ENCODE measurements at places on chromosomes 2 and 18.

GRCh38 chr2:200640176-200640575 is 54.4 kb downstream of the AOX1 start:
- DNase-seq: no peak

GRCh38 chr2:36805635-36806224 is 109.2 kb downstream of the VIT start:
- DNase-seq: no peak

DNA sequence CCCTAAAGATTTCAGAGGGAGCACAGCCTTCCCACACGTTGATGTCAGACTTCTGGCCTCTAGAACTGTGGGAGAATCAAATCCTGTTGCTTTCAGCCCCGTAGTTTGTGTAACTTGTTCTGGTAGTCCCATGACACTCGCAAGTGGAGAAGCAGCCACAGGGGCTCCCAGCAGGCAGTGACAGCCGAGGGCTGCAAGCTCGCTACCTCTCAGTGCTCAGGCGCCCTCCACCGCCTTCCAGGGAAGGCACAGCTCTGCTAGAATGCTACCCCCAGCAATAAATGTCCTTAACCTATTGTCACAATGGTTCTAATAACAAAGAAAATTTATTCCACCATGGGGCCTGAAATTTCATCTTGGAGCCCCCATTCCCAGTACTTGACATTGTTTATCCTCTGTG is 143.1 kb upstream of the ZNF236 start:
- DNase-seq: no peak

GRCh38 chr2:80519121-80519643 is 214.6 kb upstream of the LRRTM1 start:
- no peak for DNase-seq

DNA sequence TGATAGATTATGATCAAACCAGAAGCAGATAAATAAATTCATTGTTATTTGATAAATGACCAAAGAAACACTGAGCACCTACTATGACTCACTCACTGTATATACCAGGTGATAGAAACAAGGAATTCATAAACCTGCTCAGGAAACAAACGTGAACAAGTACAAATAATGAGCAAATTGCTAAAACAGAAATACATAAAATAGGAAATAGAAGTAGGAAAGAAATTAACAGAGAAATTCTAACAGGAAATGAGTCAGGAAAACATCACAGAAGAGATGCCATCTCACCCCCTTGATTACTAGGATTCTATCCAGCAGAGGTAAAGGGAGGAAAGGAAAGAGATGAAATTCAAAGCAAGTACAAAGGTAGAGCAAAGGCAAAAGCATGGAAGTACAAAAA is 31.3 kb downstream of the EXOC6B start:
- DNase-seq: no peak

- DNase-seq: peak; percentile 29
These were observed 646 bp downstream of the PHLPP1 start for GRCh38 chr18:62715759-62716615.

GRCh38 chr2:10885094-10885860 is 26.5 kb upstream of the KCNF1 start:
- no peak for DNase-seq

DNA sequence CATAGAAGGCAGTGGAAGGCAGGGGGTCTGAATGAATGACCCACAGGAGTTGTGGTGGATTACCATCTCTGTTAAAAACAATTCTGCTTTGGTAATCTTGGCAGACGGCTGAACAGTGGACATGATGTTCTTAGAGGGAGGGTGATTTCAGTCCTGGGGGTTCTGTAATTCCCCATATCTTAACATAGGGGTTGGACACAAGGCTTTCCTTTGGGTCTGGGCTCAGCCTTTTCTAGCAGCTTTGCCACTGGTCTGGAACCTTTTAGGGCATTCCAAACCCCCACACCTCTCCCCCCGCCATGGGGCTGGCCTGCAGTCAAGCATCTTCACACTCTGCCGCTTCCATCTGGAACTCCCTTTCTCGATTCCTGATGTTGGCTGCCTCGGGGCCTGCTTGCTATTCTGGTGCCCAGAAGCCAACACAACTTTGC is 50.3 kb downstream of the RPL37A start:
- DNase-seq: no peak

- DNase-seq: no peak
These were observed 19.4 kb downstream of the THAP4 start for GRCh38 chr2:241617431-241618154.

- no peak for DNase-seq
These were observed 102.9 kb downstream of the KLHL29 start for GRCh38 chr2:23487735-23488492.

DNA sequence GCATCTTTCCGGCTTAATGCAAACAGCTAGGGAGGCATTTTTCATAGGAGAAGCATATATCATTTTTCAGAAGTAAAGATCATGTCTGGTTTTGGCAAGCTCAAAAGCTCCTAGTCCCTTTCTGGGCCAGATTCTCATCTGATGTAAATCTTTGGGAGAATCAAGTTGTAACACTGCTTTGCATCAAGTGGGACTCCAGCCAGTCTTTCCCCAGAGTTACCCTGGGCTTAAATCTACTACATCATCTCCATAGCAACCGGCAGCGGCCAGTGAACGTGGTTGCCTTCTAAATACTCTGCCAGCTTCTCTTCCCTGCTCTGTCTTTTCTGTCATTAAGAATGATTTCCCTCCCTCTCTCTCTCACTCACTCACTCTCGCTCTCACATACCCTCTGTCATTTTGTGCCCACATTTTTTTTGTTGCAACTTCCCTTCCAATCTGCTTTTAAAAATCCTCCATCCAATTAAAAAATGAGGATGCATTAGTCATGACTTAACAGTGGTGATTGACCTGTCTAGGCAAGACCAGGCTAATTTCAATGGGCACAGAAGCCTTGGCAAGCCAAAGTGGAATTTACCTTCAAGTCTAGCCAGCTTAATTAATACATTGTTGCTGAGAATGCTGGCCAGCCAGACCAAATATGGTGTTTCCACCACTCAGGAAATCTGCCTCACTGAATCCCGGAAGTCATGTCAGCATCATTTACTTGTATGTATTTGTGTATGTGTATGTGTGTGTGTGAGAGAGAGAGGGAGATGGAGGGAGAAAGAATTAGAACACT is 93.0 kb downstream of the NRP2 start:
- no peak for DNase-seq

- DNase-seq: peak; percentile 21
These were observed 274.7 kb upstream of the SIX2 start for GRCh38 chr2:45283764-45284620.

DNA sequence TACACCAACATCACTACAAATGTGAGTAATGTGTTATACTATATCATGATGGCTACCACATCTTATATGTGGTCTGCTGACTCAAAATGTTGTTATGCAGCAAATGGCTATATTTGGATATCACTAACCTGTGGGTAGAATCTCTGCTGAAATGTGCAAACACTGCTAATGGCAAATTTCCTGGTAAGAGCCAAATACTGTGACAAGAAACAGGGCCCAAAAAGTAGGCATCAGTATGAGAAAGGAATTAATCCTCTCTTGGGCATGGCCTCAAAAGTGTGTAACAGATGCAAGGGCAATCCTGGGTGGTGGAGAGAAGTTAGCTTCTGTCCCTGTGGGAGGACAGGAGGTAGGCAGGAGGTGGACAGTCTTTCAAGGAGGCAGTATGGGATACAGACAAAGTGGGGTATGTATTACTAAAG is 13.3 kb downstream of the ATF2 start:
- DNase-seq: no peak

- DNase-seq: no peak
These were observed 55.2 kb downstream of the TTC32 start for GRCh38 chr2:19846567-19846966.

- DNase-seq: no peak
These were observed 274.3 kb upstream of the TRIB2 start for GRCh38 chr2:12442476-12442847.

- DNase-seq: no peak
These were observed 265.6 kb upstream of the NRXN1 start for GRCh38 chr2:51297488-51297887.

DNA sequence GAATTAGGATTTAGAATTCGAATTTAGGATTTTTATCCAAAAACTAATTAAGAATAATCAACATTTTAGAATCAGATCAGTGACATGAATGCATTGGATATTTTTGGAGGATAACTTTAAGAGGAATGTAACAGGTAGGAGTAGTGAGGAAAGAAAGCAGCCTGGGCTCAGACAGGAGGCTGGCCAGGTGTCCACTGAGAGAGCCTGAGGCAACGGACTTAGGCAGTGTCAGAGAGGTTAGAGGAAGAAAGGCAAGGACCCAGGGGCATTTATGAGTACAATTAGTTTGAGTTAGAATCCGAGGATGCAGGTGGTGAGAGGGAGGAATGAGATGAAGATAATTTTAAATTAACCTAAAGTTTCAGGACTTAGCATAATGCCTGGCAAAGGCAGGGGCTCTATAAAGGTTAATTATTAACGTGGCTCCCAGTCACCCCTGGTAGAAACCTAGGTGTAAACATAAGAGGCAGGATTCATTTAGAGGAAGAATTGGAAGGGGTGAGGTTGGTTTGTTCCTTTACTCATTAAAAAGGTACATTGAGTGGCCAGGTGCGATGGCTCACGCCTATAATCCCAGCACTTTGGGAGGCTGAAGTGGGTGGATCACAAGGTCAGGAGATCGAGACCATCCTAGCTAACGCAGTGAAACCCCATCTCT is 507.1 kb downstream of the TMEM182 start:
- no peak for DNase-seq

GRCh38 chr18:41121116-41121826 is 833.8 kb upstream of the PIK3C3 start:
- no peak for DNase-seq

GRCh38 chr2:86048888-86049287 is 56.8 kb downstream of the POLR1A start:
- DNase-seq: no peak

DNA sequence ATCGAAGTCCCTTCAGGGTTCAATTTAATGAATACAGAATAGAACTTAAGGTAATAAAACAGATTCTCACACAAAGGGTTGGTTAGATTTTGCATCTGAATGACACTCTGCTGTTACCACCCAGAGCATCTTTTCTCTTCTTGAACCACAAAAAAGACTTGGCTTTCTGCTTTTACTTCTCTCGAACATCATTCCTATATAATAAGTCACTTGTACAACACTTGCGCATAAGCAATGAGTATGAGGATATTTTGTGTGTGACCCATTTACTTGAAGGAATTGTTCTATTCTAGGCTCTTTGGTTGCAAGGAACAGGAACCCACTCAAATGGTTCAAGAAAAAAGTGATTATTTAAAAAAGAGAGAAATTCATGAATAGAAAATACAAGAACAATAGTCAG is 126.2 kb downstream of the NUP35 start:
- DNase-seq: no peak

GRCh38 chr18:43846299-43846698 is 569.0 kb upstream of the SYT4 start:
- DNase-seq: no peak

DNA sequence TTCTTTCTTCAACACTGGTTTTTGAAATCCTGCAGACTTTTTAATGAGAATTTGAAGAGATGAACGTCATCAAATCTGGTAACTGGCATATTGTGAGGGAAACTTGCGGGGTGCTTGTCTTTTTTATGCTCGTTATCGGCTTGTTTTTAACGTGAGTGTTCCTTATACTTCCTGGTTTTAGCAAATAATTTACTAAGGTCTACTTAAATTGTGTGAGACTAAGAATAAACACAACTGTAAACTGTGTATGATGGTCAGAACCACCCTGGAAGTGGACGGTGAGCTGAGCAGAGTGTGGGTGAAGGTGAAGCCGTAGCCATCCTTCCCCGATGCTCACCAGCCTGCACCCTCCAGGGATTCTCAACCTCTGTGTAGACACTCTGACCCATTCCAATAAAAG is 82.3 kb upstream of the CDC42EP3 start:
- DNase-seq: no peak

GRCh38 chr2:96887493-96888012 is 17.7 kb upstream of the SEMA4C start:
- DNase-seq: no peak

- no peak for DNase-seq
These were observed 132.8 kb upstream of the IL1R2 start for GRCh38 chr2:101858910-101859309.

GRCh38 chr2:8627019-8627691 is 54.7 kb upstream of the ID2 start:
- no peak for DNase-seq

DNA sequence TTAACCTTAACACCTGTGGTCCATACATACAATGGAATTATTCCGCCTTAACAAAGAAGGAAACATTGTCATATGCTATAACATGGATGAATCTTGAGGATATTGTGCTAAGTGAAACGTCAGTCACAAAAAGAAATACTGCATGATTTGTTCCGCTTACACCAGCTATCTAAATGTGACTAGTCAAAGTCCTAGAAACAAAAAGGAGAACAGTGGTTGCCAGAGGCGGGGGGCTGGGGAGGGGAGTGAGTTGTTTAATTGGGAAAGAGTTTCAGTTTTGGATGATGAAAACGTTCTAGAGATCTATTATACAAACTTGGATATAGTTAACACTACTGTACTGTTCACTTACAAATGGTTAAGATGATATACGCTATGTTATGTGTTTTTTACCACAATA is 72.0 kb downstream of the SPRED2 start:
- DNase-seq: no peak

- DNase-seq: no peak
These were observed 1.7 kb downstream of the PAX3 start for GRCh38 chr2:222296911-222297599.

All from gastrocnemius medialis (tissue), 4 donors.